ENCODE measurements at places on chromosomes 11 and 22. TPM values are rescaled to one million over a fixed set of nuclear protein-coding genes. Genes with fewer than 3 reads are reported as not detected.
A peak's percentile ranks its signal among the peaks of the same experiment; 100 is the strongest.

Gene TPBGL
- 0.40 TPM for total RNA-seq

GRCh38 chr11:60947700-60948099 is 4.3 kb downstream of the SLC15A3 start:
- peaks cover 73% of the 10 kb centered on the region for H3K4me1 ChIP-seq
- H3K27ac ChIP-seq, result no peak overlapping the region
- no peak for DNase-seq
- no peak overlapping the region for H3K4me3 ChIP-seq
- no peaks in the 10 kb centered on the region for H3K27me3 ChIP-seq

DNA sequence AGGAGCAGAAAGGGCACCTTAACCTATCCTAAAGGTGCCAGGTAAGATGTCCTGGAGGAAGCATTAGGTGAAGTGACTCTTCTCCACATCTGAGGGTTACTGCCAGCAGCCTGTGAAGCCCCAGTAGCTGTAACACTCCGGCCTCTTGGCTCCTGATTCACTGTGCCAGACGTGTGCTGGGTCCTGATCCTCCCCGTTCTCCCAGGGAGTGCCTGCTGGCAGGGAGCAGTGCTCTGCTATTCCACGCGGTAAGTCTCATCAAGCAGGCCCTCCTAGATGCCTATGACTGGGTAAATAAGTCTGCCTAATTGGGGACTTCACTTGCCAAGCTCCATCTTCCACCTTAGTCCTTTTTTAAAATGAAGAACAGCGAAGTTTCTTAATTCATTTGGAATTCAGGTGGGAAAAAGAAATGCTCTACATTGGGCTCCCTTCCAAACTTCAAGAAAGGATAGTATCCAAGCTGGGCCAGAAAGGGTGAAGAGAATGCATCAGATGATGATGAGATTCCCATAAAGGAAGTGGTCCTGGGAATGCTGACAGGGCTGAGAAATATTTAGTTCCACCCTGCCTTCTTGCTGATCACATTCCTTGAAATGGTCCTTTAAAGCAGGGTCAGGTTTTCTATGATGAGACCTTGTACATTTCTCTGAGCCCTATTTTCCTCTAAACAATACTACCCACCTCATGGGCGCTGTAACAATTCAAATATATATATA is 188.0 kb downstream of the MAML2 start:
- no peak for DNase-seq
- H3K4me1 ChIP-seq, result peaks cover 62% of the 10 kb centered on the region
- peak overlapping the region; percentile 84 for H3K27ac ChIP-seq
- no peaks in the 10 kb centered on the region for H3K27me3 ChIP-seq
- no peak overlapping the region for H3K4me3 ChIP-seq

Gene ANKK1
- total RNA-seq, result 0.17 TPM

Gene TRIM49D2
- total RNA-seq, result not detected

GRCh38 chr11:94832604-94833235 is 64.6 kb downstream of the AMOTL1 start:
- peak overlapping the region; percentile 45 for H3K27ac ChIP-seq
- DNase-seq, result no peak
- no peaks in the 10 kb centered on the region for H3K27me3 ChIP-seq
- H3K36me3 ChIP-seq, result peaks cover 61% of the 10 kb centered on the region
- no peak overlapping the region for H3K4me3 ChIP-seq

Gene FGF4
- not detected for total RNA-seq
